ENCODE measurements at places on chromosomes 16 and 17.

GRCh38 chr16:31200821-31201568, 1.6 kb downstream of the PYCARD start:
- DNase-seq: no peak

DNA sequence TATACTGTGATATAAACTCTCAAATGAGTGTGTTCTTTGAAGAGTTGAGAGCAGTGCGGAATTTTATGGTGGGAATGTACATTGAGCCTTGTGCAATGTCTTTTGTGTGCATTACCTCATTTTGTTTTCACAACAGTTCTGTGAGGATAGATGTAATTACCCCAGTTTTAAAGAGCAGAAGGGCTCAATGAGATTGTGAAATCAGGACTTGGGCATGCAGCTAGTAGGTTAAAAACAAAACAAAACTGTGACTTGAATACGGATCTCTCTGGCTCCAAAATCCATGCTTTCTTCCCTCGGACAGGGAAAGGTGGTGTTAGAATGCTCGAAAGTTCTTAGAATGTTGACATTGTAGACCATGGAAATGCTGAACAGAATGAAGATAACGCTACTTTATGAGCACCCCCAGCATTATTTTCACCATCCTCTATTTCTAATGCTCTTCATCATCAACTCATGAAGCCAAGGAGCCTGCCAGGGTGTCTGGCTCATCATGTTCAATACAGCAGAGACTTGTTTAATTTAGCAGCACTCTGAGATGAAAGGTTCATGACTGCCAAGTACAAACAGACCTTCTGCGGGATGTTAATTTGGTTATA, 17.1 kb downstream of the MRTFB start:
- DNase-seq: no peak

DNA sequence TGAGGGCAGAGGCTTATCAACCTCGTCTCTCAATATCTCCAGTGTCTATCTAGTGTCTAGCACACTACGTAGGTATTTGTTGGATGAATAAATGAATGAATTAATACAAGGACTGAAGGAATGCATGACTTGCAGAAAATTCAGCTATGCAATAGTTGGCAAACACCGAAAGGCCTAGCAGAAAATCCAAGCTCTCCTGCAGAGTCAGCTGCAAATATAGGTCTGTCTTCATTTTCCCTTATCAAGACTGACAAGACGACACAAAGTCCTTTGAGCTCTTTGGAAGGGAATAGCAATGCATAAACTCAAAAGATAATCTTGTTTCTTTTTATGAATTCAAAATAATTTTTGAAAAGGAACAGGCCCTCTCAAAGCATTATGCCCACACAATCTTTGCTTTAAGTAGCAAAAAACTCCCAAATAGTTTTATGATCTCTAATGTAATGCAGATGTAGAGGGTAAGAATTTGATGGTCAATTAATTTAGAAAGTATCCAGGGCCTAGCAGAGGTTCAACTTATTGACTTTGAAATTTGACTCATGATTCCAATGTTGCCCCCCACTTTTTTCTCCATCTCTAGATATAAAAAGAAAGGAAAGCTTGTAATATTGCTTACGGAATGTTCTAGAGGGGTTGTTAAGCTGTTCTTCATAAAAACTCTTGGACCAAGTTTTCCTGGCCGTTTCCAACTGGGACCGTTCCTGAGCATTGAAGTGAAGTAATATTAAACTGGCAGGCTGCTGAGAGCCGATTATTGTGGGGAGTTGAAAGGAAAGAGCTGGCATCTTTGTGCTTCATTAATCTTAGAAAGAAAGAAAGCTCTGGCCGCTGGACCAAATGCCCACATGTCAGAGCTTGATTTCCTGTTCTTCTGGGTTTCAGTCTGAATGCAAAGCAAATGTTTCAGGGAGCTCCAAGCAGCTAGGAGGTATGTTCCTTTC, 227.3 kb downstream of the HS3ST3A1 start:
- no peak for DNase-seq

DNA sequence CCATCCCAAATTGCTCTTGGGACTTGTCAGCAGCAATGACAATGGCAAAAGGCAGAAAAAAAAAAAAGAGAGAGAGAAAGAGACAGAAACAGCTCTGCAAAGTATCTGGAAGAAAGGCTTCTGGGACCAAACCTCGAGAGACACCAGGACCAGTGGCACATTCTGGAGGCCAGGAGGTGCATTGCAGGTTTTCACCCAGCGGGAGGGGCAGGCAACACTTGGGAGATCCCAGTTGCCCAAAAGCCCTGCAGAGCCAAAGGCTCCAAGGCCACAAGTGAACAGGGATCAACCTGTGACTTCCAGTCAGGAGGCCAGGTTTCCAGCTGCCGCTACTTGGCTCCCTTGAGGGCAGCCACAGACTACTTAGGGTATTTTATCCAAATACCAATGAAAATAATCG, 110.8 kb upstream of the CDH5 start:
- DNase-seq: no peak

- peak; percentile 12 for DNase-seq
Measured at GRCh38 chr17:77617516-77617915, 341.0 kb upstream of the TNRC6C start.

- peak; percentile 58 for DNase-seq
Measured at GRCh38 chr16:53372992-53373871, 61.0 kb upstream of the RBL2 start.

DNA sequence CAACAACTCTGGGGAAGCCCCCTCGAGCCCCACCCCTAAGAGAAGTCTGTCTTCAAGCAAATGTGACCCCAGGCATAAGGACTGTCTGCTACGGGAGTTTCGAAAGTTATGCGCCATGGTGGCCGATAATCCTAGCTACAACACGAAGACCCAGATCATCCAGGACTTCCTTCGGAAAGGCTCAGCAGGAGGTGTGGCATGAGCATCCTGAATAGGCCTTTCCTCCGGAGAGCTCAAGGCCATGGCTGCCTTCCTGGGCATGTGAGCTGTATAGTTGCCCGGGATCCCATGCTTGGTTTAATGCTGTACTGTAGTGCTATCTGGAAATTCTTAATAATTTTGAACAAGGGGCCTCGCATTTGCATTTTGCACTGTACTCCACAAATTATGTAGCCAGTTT, 9.2 kb downstream of the LIG3 start:
- no peak for DNase-seq

GRCh38 chr16:1749152-1750117, 21.9 kb downstream of the NME3 start:
- DNase-seq: no peak

DNA sequence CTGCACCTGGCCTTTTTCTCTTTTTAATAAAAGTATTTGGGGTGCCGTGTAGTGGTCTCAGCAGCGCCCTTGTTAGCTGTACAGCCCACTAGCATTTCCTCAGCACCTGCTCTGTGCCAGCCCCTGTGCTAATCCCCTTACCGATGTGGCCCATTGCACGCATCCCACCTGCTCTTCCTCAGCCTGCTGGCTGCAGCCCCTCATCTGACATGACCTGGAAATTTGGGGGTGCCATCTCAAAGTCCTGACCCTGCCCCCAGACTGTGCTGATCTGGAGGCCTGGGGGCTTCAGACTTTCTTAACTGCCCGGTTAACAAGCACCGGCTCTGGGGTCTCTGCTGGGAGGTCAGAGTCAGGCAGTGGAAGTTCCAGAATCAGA, 10.4 kb downstream of the GPRC5C start:
- DNase-seq: no peak

- DNase-seq: no peak
Measured at GRCh38 chr16:4488499-4488967, 12.3 kb downstream of the HMOX2 start.

DNA sequence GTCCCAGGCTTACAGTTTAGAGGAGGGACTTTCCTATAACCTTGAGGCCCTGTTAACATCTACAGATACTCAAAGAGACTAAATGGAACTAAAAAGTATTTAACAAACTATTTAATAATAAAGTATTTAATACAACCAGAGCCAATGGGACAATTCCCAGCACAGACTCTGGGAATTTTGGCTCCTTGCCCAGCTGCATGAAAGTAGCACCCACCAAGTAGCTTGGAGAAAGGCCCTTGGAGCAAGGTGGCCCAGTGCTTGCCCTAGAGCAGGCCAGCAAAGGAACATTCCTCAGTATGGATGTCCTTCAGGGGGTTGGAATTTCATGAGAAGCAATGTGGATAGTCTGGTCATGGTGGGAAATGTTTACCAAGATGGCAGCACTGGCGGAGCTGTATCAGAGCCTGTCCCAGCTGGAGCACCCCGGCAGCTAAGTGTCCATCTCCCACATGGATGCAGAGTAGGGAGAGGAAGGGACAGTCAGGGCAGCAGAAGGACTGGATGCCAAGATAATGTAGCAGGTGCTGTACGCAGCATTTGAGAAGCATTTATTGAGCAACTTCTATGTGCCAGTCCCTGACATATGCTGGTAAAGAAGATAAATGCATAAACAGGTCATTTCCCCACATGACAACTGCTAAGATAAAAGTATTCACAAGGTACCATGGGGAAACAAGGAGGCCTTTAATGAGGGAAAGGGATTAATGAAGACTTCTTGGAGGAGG, 5.2 kb upstream of the SMARCD2 start:
- DNase-seq: no peak

- no peak for DNase-seq
Measured at GRCh38 chr16:89326721-89327120, 109.2 kb downstream of the ZNF778 start.

DNA sequence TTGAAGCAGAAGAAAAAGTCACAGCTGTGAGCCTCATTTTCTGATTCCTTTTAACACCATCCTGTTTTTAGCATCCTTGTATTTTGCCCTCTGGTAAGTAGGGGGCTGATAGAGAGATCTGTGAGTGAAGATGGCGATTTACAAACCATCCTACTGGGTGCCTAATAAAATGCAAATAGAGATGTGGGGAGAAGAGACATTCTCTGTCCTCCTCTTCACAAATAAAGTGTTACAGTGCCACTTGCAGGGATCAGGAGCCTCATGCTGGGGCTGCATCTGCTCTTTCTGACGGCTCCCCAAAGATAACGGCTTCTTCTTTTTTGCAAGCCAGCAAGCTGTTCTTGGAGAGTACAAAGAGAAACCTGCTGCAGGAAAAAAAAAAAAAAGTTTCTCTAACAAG, 418.6 kb downstream of the TOX3 start:
- no peak for DNase-seq

- no peak for DNase-seq
Measured at GRCh38 chr17:73533781-73534180, 110.5 kb downstream of the SDK2 start.

DNA sequence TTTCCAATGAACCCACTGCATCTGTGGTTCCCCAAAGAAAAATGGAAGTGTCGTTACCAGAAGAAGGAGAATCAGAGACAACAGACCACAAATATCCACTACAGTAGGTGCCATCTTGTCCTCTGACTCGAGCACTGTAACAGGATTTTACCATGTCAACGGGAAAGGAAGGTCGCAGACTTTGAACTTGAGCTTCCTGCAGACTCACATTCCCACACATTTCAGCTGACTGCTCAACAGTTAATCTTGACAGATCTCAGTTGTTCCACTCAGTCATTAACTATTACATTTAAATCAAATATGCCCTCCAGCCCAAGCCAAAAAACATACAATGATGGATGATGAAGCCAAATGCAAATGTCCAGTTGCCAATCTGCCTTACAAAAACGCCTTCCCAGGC, 37.0 kb downstream of the GAS7 start:
- no peak for DNase-seq

DNA sequence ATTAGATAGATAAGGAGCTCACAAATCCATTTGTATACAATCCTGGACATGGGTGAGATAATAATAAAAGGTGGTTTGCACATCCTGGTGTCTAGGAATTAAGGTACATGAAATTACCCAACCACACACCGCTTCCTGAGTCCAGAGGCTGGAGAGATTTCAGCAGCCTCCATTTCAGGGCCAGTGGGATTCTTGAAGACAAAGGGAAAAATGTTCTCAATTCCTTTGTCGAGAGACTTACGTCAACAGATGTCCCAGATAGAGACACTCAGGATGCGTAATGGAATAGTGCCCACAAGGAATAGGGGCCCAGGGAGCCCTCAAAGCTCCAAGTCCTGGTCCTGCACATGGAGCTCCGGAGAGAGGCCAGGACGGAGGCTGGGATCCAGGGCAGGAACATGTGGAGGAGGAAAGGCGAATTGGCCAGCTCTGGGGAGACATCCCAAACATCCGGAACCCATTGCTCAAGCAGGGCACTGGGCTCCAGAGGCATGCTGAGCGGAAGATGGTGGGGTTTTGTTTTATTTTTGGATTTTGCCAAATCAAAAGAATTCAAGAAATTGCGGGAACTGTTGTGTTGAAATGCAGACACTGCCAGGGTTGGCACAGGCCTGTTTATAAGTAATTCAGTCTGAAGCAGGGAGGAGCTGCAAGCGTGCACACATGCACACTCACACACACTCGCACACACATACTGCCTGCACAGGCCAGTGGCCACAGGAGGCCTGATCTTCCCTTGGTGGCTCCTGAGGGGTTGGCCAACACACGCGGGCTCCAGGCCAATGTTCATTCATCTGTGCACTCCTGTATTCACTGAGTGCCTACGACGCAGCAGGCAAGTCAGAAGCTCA, 97.2 kb downstream of the NOG start:
- DNase-seq: no peak

DNA sequence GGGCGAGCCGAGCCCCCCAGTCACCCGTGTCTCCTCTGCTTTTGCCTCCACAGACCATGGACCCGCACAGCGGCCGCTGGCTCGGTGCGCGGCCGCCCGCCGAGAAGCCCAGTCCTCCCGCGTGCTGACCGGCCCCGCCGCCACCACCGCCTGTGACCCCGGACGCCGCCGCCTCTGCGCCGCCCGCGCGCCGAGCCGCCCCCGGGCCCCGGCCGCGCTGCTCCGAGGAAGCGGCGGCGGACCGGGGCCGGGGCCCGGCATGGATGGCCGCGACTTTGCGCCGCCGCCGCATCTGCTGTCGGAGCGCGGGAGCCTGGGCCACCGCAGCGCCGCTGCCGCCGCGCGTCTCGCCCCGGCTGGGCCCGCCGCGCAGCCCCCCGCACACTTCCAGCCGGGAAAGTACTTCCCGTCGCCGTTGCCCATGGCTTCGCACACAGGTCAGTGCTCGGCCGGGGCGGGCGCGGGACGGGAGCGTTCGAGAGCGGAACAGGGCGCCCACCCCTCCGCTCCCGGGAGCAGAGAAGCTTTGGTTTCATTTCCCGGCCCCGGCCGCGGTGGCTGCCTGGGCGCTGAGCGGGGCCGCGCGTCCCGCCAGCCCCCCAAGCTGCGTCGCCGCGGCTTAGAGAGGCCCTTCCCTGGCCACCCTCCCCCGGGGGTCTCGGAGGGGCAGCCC, 4.4 kb downstream of the BAHCC1 start:
- DNase-seq: peak; percentile 80

Measured in D341Med (cell line).